ENCODE measurements at places on chromosomes 7 and 10. TPM values are rescaled to one million over a fixed set of nuclear protein-coding genes. Genes with fewer than 3 reads are reported as not detected.

- DNase-seq = no peak
These were observed 19.1 kb upstream of the KLF6 start for GRCh38 chr10:3803927-3804741.

The BTBD16 gene
- total RNA-seq = not detected

GRCh38 chr10:92690915-92691590 is 1.3 kb downstream of the HHEX start:
- no peak for DNase-seq

GRCh38 chr7:33504266-33504665 is 374.9 kb downstream of the BBS9 start:
- DNase-seq = no peak

The ZFAND2A gene
- 25.3 TPM for total RNA-seq

The TEX36 gene
- total RNA-seq = not detected

DNA sequence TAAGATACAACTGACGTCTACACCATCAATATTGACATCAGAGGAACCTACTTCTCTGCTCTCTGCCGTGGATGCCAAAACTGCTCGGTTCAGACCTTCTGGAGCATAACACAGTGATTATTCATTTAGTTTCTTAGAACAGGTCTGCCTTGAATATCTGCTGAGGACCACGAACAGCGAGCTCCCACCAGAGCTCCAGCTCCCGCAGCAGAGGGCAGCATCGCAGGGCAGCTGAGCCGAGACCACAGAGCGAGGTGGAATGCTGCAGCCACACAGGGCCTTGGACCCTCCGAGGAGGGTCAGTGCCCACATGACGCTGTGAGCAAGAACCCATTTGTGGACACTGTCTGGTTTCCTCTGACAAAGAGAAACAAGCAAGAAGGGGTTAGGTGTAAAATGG is 6.8 kb downstream of the VIPR2 start:
- no peak for DNase-seq

DNA sequence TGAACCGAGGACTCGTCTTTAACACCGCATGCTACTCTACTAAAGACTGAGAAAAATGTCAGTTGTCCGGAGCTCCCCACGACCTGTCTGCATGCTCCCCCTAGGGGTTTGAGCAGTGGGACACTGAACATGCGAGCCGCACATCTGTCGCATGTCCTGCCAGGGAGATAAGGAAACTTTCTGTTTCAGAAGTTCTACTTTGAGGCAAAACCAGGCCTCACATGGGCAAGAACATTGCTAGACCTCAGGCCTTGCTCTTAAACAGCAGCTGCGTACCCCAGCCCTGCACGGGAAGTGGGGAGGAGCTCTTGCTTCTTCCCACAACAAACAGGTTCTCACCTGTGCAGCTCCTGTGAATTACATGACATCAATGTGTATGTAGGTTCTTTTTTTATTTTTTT is 30.3 kb upstream of the HERPUD2 start:
- no peak for DNase-seq

The LSM5 gene
- total RNA-seq = 75.4 TPM

DNA sequence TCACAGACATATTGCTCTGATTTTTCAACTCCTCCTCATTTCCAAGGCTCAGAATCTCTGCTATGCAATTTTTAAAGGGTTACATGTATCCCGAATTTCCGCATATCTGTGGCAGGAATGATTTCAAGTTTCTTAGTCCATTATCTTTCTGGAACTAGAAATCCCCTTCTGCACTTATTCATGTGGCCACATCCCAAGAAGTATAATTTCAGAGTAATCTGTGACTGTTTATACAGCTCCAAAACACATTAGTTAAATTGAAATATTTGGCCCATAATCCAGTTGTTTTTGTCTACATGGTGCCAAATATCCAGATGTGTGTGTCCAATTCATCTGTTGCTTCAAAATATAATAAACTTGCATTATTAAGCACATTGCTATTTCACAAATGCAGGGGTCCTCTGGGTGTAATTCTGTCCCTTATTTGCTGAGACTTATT is 271.2 kb downstream of the ARHGAP12 start:
- no peak for DNase-seq

GRCh38 chr10:31102421-31102820 is 70.8 kb upstream of the ZNF438 start:
- DNase-seq = no peak

All from LHCN-M2 (cell line).